SK-N-SH (cell line): ENCODE measurements at places on chromosomes 7 and 10.

DNA sequence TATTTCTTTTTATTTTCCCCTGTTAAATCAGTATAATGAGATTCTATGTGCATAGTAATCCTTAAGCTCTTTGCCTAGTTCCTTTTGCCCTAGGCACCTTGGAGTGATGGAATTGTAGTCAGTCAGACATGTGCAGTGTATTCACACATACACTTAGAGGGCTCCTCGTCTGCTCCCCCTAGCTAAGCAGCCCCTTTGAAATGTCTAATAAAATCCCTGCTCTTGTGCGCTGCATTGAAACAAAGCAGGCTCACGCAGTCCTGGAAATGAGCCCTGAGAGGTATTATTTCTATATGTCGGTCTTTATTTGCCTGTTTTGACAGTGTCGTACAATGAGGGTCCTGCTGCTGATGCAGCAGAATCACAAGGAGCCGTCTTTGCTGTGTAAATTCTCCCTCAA, 258.7 kb downstream of the AUTS2 start:
- H3K36me3 ChIP-seq = no peaks in the 10 kb centered on the region
- H3K27me3 ChIP-seq = no peaks in the 10 kb centered on the region
- no peak overlapping the region for H3K27ac ChIP-seq
- H3K4me3 ChIP-seq = no peak overlapping the region

DNA sequence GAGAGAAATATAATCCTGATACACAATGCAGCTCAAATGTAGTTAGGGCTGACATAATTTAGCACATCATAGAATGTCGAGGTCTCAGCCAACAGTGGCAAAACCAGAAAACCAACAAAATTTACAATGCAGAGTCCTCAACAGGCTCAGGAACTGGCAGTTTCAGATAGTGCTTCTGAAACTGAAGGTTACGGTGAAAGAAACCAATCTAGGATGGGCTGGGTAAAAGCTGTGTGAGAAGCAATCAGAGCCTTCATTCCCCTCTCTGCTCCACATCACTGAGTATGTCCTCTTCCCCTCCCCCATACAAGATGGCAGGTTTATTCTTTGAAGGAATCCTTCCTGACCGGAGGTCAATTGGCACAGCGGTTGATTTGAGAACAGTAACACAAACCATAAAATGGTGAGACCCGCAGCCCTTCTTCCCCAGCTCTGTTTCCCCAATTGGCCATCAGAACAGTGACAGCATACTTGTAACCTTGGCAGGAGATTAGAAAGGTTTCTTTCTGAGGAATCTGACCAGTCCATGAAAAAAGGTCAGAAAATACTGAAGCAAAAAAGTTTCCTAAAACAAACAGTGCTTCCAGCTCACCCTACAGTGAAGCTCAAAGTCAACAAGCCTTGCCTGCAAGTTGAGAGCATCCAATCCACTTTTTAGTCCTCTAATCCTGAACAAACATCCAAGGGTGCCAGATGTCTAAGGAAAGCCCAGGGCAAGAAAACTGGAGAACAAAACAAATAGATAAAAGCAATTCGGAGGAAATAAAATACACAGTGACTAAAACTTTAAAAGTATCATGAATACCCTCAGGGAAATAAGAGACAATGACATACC, 53.9 kb upstream of the IL6 start:
- no peaks in the 10 kb centered on the region for H3K4me1 ChIP-seq
- DNase-seq = no peak

DNA sequence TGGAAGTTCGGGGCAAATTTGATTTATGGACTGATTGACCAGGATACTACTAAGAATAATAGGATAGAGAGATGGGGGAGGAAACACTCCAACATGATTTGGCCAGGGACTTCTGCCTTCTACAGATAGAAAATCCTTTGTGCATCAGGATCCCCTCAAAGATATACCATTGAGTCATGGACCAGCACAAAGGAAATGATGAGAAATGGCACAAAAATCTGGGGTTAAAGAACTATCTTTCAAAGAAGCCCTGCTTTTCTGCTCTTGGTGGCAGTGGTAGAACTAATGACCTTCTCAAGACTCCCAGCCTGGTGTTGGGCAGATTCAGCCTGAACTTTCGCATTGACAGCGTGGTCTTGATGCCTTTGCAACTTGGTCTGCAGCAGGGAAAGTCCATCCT, 27.6 kb upstream of the LAMB1 start:
- no peaks in the 10 kb centered on the region; the same call in none of the 2 replicates for H3K4me1 ChIP-seq
- H3K27me3 ChIP-seq = no peaks in the 10 kb centered on the region
- peak overlapping the region; percentile 88 for H3K27ac ChIP-seq
- no peak for DNase-seq
- no peak overlapping the region for H3K4me3 ChIP-seq

DNA sequence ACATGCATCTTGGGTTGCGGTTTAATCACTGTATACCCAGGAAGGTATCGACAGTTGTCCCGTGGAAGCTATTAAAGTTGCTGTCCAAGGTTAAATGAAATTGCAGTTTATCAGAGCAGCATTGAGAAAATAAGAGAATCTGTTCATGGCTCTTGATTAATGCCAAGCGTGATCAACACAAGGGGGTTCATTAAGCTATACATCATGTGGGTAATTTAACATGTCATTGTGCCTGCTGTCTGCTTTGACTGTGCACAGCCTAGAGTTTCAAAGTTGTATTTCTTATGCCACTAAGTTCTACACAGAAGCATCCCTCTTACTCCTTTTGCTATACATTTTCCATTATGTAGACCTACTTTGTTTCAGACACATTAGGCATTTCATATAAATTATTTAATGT, 74.8 kb upstream of the SP8 start:
- H3K4me1 ChIP-seq = no peaks in the 10 kb centered on the region
- no peaks in the 10 kb centered on the region for H3K36me3 ChIP-seq
- H3K27ac ChIP-seq = no peak overlapping the region
- H3K4me3 ChIP-seq = no peak overlapping the region

- peaks cover 38% of the 10 kb centered on the region for H3K36me3 ChIP-seq
- no peaks in the 10 kb centered on the region for H3K4me1 ChIP-seq
- H3K27me3 ChIP-seq = no peaks in the 10 kb centered on the region
- peak overlapping the region; percentile 64; the same call in 1 of the 2 replicates for H3K4me3 ChIP-seq
- no peak overlapping the region for H3K27ac ChIP-seq
- no peak for DNase-seq
Measured at GRCh38 chr10:43647576-43647975, 1.1 kb downstream of the ZNF32 start.
